T-helper 2 cell (primary cell): ENCODE measurements at places on chromosomes 5 and 9.

GRCh38 chr9:84366683-84367082 is 26.1 kb upstream of the SLC28A3 start:
- no peak for DNase-seq

DNA sequence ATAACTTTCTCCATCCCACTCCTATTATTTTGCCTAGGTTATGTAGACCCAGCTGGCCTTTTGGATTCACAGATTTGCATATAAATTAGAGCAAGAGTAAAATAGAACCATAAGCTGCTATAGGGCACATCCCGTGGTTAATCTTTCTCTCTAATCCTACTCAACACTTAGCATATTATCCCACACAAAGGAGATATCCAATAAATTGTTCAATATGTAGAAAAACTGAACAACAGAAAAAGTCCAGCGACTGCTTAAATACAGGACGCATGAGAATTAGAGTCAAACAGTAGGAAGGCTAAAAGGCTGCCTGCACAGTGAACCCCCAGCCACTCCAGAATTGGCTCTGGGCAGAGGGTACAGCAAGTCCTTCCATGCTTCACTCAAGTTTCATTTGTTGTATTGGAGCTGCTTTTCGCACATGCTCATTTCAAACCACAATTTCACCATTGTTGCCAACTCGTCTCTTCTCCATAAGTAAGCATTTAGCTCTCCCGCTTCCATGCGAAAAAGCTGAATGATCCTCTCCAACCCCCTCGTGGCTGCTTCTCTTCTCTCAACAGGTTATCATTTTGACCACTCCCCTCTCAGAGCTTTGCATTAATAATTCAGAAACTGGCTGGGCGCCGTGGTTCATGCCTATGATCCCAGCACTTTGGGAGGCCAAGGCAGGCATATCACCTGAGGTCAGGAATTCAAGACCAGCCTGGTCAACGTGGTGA is 14.1 kb upstream of the IQGAP2 start:
- DNase-seq, result no peak

DNA sequence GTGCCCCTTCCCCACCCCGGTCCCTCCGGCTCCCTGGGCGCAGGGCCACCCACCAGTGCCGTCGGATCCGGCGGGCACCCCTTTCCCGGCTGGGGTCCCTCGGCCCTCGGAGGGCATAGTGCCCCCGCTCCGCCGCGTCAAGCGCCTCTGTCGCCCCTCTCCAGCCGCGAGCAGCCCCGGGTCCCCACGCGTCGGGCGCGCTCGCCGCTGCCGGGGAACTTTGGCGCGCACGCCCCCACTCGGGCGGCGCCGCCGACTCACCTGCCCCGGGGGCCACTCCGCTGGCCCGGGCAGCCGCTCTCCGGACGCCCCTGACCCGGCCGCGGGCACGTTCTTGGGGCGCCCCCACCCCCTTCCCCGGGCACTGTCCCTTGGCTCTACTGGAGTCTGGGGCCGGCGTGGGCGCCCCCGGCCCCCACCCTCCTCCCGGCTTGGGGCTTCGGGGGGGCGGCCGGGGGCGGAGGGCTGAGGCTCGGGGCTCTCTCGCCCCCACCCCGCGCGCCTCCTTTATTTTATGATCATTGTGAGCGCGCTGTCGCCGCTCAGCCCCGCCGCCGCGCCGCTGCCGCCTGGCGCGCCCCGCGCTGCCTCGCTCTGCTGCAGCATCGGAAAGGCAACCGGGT is 1.1 kb upstream of the FAM78A start:
- DNase-seq, result no peak

GRCh38 chr5:97094579-97095317 is 47.7 kb downstream of the LIX1 start:
- no peak for DNase-seq

GRCh38 chr5:1089621-1090040 is 22.2 kb downstream of the SLC12A7 start:
- DNase-seq, result no peak

DNA sequence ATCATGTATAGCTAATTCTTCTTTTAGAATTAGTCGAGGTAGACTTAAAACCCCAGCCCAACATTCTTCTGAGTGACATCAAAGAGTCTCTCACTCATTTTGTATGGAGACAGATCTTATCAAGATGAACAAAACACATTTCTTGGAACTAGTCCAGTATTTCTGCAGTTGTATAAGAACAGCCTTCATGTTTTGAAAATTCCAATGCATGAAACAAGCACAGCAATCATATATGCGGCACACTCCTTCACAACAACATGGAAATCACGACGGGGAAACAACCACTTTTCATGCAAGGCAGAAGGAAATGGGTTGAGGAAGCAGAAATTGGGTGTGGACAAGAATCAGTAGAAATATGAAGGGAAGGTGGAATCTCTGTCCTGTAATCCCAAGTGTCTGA is 113.8 kb downstream of the PLK2 start:
- no peak for DNase-seq

- DNase-seq, result no peak
These were observed 13.9 kb upstream of the KIF12 start for GRCh38 chr9:114112778-114113584.

DNA sequence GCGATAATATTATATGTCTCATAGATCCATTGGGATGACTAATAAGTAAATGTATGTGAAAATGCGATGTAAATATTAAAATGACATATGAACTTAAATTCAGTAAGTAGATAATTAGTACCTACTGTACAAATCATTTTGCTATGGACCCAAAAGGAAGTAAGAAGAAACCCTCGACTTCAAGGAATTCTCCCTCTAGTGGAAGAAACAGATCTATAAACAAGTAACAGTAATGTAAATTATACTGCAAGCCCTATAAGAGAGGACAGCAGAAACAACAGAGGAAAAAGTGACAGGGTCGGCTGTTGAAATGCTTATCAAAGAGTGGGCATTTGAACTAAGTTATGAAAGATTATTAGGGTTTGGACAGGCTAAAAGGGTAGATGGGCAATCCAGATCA is 320.3 kb downstream of the DMAC1 start:
- DNase-seq, result no peak

GRCh38 chr5:53092242-53092641 is 17.3 kb downstream of the MOCS2 start:
- no peak for DNase-seq

GRCh38 chr5:113070901-113071300 is 94.3 kb downstream of the DCP2 start:
- DNase-seq, result no peak

GRCh38 chr5:34530637-34531036 is 125.5 kb upstream of the RAI14 start:
- no peak for DNase-seq

DNA sequence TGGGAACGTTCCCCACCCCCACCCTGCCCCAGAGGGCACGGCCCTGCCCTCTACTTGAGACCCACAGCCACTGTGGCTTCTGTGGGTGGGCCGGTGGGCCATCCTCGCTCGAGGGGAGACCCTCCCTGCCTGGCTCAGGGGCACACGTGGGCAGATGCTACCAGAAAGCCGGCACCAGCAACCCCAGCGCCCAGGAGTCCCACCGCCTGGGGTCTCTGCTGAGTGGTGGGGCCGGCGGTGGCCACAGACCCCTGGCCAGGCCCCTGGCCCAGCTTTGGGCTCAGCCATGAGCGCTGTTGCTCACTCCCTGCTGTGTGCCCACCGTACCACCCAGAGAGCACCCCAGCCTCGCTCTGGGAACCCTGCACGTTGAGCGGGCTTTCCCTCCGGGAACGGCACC is 16.5 kb upstream of the NRARP start:
- DNase-seq, result no peak

- no peak for DNase-seq
These were observed 57.8 kb upstream of the RAI14 start for GRCh38 chr5:34598177-34598794.

DNA sequence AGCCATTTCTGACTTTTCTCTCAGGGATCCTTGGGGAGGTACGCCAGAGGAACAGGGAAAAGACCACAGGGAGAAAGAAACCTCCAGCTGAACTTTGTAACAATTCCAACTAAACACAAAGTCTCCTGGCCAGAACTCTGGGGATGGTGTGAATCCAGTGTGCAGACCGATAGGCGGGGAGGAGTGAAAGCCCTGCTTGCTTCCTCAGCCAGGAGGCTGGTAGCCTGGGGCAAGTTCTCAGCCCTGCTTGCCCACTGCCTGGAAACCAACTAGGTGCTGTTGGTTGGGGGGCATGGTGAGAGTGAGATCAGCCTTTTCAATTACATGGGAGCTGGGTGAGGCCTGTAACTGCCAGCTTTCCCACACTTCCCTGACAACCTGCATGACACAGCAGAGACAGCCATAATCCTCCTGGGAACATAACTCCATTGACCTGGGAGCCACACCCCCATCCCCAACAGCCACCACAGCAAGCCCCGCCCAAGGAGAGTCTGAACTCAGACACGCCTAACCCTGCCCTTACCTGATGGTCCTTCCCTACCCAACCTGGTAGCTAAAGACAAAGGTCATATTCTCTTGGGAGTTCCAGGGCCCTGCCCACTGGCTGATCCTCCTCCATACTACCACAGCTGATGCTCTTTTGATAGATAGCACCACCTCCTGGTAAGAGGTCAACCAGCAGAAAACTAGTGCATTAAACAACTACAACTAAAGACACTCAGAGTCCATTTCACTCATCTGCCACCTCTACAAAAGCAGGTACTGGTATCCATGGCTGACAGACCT is 100.1 kb upstream of the TNFAIP8 start:
- no peak for DNase-seq

GRCh38 chr5:36691226-36691625 is 84.8 kb downstream of the SLC1A3 start:
- DNase-seq, result no peak

- no peak for DNase-seq
These were observed 1.8 kb upstream of the MACROH2A1 start for GRCh38 chr5:135400866-135401265.

DNA sequence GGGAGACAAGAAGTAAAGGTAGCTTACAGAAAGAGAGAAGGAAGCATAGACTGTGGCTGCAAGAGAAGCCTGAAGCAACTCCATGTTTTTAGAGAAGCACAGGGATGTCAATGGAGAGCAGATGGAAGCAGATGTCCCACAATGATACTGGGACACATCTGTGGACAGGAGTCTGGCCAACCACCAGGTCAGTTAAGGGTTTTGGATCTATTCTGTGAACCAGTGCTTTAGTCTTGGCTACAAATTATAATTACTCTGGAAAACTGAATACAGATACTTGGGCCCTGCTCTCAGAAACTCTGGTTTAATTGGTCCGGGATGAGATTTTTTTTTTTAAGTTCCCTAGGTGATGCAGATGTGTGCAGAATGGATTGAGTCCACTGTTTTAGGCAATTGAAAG is 592.8 kb downstream of the CSNK1G3 start:
- no peak for DNase-seq

GRCh38 chr9:29211580-29212396 is 1638.5 kb upstream of the C9orf72 start:
- DNase-seq, result no peak

DNA sequence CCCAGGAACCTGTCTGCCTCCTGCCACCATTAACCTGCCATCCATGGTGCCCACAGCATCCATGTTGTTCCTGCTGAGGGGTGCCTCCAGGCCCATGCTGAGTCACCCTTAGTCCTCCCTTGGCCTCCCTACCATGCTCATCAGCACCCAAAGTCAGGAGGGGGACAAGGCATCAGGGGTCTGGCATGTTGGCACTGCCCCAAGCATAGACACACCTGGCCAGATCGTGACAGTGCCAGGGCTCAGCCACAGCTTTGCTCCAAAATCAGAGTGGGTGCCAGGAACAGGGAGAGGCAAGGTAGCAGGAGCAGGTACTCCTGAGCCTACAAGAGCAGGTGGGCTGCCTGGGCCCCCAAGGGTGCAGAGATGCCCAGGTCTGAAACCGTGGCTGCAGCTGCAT is 566.6 kb downstream of the TLE1 start:
- DNase-seq, result no peak

GRCh38 chr9:136994888-136995230 is 1.5 kb downstream of the CLIC3 start:
- no peak for DNase-seq

DNA sequence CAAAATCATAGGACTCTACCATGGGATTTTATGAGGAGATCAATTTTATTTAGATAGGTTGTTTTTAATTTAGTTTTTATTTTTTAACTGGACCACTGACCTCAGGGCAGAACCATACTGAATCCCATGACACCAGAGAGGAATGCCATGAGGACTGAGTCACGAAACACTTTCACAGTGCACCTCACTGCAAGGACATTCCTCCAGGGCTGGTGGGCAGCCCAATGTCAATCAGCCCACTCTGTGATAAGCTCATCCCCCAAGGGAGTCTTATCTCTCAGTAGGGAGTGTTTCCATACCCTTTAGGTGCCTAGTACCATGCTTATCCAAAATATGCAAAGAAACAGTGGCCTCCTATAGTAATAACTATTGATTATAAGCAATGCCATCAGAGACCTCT is 224.5 kb upstream of the CDH6 start:
- DNase-seq, result no peak

DNA sequence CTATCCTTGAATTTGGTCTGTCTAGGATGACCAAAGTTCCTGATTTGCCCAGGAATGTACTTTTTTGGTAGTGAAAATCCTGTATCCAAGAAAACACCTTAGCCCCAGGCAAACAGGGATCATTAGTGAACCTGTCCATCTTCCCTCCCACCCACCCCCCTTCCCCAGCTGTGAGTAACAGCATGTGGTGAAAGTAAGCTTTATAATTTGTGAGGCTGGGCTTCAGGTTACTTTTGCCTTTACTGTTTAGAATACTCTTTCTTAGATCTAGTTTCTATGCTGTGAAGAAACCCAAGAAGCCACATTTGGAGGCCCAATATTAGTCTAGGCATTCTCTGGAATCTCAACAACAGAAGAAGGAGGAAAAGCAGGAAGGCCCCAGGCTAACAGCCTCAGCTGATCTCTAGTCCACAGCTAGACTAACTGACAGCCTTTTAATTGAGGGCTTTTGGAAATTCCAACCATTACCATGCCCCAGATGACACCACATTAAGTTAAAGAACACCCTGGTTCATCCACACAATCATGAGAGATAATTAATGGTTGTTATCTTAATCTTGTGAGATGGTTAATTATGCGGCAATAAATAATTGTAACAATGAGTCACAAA is 703.0 kb upstream of the NUDT12 start:
- DNase-seq, result no peak

- DNase-seq, result no peak
These were observed 37.6 kb upstream of the ORM1 start for GRCh38 chr9:114285166-114285867.

- no peak for DNase-seq
These were observed 307.0 kb upstream of the PANK3 start for GRCh38 chr5:168886157-168886556.

GRCh38 chr9:125829743-125830142 is 82.6 kb downstream of the PBX3 start:
- peak; percentile 73 for DNase-seq

DNA sequence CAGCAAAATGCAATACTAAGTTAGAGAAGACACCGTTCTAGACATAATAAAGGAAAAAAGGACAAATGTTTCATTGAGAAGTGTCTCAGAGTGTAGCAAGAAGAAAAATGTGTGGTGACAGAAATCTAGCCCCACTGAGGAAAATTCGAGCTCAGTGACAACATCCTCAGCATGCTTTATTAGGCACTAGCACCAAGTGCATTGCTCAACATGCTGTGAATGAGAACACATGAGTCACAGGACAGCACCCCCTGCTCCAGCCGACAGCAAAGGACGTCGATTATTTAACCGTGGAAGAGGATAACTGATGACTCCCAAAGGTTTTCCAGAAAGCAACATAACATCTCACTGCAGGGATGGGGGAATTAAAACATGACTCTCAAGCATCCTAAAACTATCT is 182.7 kb downstream of the GNAQ start:
- no peak for DNase-seq

- no peak for DNase-seq
These were observed 38.4 kb downstream of the PPP1R2B start for GRCh38 chr5:156888520-156888919.

- DNase-seq, result no peak
These were observed 248.3 kb downstream of the CDH18 start for GRCh38 chr5:19739671-19740070.
